GM04503 (cell line): ENCODE measurements at places on chromosomes 7 and 10.

DNA sequence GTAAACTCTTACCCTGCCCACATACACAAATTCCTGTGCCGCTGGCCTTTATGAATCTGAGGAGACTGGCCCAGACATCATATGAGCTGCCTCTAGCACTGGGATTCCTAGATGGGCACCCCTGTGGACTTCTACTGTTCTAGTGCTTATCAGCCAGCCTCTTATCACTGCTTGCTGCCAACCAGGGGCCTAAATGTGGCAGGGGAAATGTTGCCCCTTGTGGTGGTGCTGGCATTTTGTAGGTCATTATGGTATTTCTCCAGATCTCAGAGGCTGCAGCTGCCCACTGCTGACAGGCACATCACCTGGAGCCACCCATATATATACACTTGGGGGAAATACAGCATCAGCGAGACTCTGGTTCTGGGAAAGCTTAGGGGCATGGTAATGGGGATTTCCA is 5.4 kb downstream of the SFR1 start:
- no peak for DNase-seq

DNA sequence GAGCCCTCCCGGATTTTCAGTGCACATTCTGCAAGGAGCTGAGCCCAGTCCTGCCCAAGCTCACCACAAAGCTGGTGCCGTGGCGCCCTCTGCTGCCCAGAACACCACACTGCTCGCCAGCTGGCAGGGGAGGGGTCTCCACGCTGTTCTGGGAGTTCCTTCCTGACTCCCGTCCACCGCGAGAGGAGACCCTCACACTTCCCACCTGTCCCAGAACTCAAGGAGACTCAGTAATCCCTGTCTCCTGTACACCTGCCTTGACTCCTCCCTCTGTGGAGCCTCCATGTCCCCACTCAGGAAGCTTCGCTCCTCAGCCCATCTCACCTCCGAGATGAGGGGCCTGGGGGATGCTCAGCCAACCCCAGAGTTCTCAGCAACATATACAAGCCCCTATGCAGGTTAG is 11.3 kb downstream of the C10orf105 start:
- DNase-seq = no peak

DNA sequence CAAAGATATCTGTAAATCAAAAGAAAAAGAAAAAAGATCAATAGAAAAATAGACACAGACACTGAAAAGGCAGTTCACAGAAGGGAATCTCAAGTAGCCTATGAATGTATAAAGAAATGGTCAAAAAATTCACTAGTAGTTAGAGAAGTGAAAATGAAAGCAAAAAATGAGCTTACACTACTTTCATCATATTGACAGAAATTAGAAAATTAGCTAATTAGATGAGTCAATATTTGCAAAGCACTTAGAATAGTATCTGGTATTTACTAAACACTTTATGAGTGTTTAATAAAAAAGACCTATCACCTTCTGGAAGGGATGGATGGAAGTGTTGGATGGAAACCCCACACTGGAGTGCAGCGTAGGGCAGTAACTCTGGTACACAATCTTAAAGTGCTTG is 1.7 kb upstream of the CFAP58 start:
- DNase-seq = no peak

GRCh38 chr7:80259-81067 is 111.9 kb upstream of the FAM20C start:
- no peak for DNase-seq

DNA sequence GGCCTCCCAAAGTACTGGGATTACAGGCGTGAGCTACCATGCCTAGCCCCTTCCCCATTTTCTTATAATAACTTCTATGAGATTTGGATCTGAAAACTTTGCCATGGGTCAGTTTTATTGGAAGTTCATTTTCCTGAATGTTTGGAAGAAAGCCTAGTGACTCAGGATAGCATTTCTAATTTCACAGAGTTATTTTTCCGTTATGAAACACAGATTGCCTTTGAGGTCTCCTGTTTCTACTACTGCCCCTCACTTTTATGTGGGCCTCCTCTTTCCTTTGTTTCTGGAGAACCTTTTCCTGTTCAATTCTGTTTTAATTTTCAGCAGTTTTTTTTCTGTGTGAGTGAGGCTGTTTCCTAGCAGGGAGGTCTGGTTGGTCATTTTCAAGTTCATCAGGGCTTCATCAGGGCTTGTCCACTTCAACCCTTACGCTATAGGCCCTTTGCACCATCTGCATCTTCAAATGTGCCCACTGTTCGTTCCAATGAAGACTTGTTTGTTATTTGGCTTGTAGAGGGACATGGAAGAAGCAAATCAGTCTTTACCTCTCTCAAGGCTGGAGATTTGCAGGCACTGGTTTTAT is 58.7 kb downstream of the BMPR1A start:
- DNase-seq = peak; percentile 21

DNA sequence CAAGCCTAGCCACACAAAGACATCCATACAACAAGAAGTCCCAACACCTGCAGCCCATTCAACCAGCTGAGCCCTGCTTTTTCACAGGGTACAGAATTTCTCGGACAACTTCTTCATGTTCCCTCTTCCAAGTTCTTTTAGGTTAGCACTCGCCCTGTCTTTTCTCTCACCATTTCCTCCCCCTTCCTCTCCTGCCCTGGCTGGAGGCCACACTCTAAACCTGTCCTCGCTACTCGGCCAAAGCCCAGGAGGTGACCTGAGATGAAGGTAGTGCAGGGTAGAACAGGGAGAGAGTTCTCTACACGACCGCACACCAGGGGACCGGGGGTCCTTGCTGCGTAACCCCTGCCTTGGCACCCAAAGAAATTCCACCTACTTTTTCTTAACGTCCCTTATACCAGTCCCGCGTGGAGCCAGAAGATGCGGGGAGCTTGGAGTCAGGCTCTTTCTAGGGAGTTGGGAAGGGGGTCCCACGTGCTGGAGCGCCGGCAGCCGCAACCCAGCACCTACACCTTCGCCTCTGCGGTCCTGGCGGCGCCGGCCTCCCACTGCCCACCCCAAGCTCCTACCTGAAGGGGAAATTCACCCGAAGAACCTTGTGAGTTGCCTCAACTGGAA is 16.0 kb upstream of the DLX6 start:
- DNase-seq = no peak

DNA sequence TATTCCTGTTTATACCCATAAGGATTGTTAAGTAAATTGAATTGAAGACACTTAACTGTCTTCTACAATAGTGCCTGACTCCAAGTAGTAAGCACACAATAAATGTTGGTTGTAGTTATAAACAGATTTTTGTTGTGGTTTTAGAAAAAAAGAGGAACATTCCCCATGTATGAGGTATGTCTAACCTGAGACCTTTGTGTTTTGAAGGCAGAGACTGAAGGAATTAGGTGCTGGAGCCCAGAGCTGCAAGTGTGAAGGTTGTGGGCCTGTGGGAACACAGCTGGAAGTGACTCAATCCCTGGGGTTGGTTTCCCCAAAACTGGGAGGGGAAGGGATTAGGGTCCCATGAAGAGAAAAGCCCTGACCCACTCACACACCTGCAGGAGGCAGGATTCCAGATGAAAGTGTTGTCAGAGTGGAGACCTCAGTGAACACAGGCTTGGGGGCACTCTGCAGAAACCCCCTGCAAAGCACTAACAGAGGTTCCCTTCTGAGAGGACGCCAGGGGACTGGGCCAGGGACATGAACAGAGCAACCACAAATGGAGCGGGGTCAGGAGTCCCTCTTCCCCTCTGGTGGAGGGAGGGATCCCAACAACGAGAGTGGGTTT is 265.1 kb upstream of the KLF14 start:
- no peak for DNase-seq

DNA sequence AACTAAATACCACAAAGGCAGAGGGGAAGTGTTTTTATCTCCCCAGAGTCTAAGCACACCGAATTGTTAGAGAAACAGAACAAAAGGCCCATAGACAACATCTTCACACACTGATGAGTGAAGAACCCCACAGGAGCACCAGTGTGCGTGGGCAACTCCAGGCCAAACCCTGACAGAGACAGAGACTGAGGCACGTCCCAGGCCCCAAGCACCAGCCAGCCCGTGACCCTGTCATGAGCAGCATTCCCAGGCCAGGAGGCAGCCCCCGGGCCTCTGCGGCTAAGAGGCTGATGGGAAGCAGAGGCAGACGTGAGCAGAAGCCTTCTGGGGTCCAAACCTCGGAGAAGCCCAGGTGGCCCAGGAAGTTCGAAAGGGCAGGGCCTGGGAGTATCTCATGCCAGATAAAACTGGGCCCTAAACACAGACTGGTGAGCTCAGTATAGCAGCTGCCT is 184.4 kb downstream of the TCERG1L start:
- no peak for DNase-seq

DNA sequence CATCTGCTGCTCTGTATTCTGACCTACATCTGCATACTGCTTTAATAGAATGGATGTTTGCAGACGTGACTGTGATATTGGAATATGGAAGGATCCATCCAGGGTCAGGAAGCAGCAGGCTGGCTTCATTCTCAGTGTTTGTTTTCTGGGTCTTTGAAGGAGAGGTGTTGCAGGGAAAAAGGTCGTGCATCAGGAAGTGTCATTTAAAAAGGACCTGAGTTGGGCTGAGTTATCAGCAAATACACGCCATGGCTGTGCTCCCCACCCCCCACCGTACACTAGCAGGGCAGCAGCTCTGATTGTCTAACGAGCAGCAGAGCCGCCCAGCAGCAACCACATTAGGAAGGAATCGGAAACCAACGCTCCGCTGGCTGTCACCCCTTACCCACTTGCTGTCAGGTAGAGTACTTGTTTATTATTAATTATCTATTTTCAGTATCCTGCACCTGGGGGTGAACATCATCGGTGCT is 63.1 kb upstream of the STEAP1B start:
- no peak for DNase-seq

GRCh38 chr7:138460649-138461607 is 869 bp downstream of the TRIM24 start:
- no peak for DNase-seq

DNA sequence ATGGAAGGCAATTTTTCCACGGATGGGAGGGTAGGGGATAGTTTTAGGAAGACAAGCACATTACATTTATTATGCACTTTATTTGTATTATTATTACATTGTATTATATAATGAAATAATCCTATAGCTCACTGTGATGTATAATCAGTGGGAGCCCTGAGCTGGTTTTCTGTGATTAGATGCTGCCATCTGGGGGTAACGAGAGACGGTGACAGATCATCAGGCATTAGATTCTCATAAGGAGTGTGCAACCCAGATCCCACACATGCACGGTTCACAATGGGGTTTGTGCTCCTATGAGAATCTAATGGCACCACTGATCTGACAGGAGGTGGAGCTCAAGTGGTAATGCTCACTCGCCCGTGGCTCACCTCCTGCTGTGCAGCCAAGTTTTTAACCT is 103.9 kb upstream of the STK17A start:
- DNase-seq = no peak

DNA sequence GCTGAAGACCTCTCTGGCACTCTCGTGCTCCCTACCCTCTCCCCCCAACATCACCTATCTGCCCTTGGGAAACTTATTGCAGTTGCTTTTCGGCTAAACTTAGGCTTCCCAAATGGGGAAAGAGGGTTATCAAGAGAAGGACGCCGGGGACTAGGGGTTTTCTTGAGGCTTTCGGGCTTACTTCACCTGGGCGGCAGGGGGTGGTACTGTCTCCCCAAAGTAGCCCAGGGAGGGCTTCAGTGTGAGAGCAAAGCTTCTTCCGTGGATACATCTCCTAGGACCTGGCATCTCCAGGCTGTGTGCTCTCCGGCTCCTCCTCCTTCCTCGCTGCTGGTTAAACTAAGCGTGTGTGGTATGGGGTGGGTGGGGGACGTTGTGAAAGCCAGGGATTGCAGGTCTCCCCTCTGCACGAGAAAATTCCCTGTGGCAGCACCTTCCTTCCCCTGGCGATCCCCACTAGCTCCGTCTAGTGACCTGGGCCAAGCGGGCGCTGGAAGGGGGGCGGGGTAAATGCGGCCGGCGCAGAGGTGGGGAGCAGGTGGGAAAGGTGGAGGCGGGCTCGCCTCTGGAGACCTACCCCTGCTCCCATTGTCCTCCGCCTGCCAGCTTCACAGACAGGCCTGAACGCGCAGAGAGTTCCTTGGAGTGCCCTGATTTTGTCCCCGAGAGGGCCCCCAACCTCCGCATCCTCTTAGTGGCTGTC is 1.1 kb downstream of the PLXDC2 start:
- no peak for DNase-seq

DNA sequence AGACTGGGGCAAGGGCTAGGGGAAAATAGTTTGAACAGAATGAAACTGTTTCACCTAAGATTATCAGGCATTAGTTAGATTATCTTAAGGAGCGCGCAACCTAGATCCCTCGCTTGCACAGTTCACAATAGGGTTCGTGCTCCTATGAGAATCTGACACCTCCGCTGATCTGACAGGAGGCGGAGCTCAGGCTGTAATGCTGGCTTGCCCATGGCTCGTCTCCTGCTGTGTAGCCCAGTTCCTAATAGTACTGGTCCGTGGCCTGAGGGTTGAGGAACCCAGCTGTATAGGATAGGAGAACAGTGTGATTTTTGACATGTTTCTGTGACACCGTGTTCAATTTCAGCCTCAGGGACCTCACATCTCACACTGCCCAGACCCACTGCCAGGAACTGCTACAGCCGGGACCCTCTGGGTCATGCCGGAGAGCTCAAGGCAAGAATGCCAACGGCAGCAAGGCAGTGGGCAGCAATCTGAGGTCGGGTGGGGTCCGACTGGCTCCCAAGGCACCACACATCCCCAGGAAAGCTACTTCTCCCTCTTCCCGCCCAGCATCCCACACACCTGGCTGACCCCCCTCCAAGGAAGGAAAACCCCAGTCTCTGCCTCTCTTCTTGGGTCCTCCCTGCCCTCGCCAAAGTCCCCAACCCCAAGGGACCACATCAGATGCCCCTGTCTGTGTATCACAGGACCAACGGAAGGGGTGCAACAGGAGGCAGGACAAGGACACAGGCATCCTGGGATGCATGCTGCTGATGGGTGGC is 31.7 kb downstream of the CAMK2B start:
- DNase-seq = no peak

DNA sequence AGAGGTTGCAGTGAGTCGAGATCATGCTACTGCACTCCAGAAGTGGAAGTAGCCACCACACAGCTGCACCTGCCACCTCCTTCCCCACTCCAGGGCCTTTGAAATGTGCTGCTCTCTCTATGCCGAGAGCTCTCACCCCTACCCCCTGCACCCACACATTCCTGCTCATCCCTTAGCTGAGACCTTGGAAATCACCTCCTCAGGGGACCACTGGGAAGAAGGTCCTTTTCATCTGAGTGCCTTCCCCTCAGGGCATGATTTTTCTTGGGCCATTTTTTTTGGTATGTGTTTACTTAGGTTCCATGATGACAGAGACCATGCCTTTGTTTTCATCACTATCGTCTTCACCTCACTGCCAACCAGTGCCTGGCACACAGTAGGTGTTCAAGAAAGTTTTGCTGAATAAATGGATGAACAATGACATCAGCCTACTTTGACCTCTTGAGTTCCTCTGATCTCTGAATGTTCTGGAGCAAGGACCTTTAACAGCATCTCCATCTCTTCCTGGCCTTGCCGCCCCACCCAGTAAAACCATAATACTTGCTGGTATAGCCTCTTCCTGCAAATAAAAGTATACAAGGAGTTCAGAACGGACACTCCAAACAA is 166.6 kb upstream of the KLF14 start:
- no peak for DNase-seq

DNA sequence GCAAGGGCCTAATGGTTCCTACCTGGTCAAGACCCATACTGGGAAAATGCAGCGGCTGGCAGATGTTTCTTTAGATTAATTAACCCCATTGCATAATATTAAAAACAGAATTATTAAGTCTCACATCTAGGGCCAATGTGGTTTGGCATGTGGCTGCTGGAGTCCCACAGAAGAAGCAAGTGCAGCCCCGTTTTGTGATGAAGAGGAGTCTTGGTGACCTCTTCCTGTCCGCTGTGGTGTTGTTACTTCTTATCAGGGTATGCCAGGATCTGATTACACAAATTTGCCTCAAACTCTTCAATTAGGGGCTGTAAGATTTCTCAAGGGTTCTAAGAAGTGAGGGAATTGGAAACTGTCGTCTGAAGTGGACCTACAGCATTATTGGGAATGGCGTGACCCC is 240.3 kb downstream of the SEC23IP start:
- no peak for DNase-seq
